ENCODE measurements at places on chromosomes 5 and 9.

- no peak for DNase-seq
These were observed 63.9 kb downstream of the PCDH1 start for GRCh38 chr5:141814064-141814964.

DNA sequence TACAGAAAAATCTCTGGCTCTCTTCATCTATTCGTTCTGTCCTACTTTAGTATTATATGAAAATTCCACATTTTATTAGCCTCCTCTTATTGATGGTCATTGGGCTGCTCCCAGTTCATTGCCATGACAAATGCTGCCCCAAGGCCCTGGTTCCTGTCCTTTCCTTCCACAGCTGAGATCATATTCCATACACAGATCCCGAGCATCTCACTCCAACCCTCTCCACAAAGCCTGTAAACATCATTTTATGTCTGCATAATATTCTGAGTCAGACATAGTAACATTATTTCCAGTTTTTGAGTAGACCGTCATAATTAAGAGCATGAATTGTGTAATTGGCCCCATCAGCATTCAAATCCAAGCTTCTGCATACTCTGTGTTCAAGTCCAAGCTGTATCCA, 86.3 kb downstream of the MVB12B start:
- no peak for DNase-seq

GRCh38 chr5:1876660-1877064, 6.1 kb downstream of the IRX4 start:
- DNase-seq: no peak

- no peak for DNase-seq
These were observed 43.7 kb downstream of the OR2V1 start for GRCh38 chr5:181087309-181087708.

DNA sequence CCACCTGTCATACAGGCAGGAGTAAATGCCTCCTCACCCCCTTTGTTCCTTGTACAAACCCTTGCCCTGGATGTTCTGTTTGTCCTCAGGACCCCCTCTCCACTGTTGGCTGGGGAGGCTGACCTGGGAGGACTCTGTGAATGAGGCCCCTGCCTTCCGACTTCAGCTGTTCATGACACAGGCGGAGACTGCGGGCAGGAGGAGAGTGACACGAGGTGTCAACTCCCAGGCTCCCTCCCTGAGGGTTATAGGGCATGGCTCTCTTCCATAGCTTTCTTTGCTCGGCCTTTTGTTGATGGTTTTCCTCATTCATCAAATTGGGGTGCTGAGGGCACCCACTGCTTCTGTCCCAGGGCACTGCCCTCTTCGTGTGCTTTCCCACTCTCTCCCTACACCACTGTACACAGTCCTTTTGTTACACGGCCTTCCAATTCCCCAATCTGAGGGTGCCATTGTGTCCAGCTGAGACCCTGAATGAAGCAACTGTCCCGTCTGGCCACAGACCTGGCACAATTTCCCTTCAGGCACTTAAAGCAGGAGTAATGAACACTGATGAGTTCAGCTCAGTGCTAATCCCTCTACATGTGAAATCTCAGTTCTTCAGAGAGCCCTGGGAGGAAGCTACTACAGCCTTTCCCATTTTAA, 33.8 kb downstream of the KCNIP1 start:
- no peak for DNase-seq

DNA sequence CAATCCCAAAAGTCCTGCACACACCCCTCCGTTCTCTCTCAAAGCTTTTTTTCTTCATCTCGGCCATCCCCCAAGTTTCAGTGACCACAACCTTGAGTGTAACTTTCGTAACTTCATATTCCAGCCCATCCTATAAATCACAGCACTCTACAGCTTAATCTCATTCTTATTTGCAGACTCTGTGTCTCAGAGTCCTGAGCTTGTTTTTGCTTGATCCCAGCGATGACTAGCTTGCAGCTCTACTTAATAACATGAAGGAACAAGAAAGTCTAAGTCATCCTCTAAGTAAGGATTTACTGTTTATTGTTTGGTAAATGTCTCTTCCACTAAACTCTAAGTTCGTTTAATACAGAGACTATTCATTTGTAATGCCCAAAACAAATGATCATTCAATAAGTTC, 2.6 kb upstream of the SPDL1 start:
- DNase-seq: no peak

- DNase-seq: no peak
These were observed 45.7 kb downstream of the PLAC8L1 start for GRCh38 chr5:146059460-146060220.

GRCh38 chr5:128192368-128192767, 108.8 kb downstream of the SLC12A2 start:
- no peak for DNase-seq

- no peak for DNase-seq
These were observed 730.0 kb downstream of the MTRR start for GRCh38 chr5:8598996-8599395.

DNA sequence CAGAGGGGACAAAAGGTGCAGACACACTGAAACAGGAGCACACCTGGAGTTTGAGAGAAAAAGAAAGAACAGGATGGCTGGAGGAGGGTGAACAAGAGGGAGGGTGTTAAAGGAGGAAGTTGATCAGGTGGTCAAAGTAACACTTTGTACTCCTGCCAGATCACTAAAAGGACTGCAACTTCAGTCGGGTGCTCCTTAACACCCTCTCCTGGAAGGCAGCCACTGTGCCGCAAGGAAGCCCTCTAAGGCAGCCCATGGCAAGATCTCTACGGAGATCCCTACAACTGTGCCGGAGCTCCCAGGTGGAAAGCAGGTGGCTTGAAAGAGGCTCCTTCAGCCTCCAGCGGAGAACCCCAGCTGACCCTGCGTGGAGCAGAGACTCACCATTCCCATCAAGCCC, 124.4 kb upstream of the MSX2 start:
- DNase-seq: no peak

GRCh38 chr9:20865347-20865746, 166.1 kb downstream of the HACD4 start:
- DNase-seq: no peak

DNA sequence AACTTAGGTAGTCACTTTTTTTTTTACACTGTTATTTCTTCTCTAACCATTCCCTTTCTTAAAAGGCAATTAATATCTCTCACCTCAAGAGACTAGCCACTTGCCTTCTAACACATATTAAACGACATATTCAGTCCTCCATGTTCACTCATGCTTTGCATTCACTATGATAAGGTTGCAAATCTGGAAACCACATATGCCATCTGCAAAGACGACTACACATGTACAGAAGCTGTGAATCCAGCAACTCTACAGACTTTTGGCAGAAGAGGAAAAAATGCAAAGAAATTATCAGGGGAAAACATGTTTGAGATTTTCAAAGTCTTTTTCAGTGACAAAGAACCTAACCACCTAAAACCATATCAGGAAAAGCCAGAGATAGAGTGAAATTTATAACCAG, 112.1 kb downstream of the EPB41L4A start:
- DNase-seq: peak; percentile 2

DNA sequence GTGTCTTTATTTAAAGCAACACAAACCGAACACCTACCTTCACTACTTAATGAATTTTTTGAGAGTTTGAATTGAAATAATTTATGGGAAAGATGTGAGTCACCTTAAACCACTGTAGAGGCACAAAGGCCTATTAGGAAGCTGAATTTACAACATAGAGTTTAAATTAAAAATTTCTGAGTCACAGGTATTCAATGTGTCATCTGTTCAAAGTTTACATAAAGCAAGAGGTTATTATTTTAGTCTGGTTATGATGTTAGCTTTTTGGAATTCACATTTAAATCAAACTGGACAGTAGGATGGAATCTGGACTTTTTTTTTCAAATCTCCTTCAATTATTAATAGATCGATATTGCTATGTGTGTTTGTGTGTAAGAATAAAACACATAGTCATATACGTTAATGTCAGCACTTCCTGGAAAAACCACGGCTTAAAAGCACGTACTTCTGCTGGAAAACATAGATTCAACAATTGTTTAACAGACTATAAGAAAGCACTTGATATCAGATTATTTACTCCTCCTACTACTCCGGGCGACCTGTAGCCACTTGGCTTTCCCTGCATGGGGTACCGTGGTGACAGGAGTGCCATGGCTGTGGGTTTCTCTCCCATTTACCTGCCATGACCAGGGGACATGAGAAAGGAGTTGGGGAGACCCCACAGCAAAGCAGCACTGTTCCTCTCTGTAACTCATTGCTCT, 638.6 kb downstream of the SEMA5A start:
- no peak for DNase-seq

- DNase-seq: no peak
These were observed 596 bp upstream of the CDC37L1 start for GRCh38 chr9:4678679-4679267.

DNA sequence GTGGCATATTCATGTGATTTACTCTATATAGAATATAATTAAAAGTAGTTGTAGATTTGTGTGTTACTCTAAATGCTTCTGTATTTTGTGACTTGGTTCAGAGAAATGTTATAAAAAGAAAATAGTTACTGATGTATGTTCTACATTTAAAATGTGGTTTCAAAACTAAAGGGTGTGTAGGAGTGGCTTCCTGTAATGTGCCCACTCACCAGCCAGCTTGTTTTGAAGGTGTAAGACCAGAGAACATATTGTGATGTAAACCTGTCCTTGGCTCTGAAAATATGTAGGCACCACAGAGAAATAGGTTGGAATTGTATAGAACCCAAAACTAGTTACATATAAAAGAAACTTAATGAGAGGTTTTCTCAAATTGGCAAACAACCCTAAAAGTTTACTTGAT, 51.2 kb upstream of the ARRDC3 start:
- DNase-seq: no peak

GRCh38 chr5:82097-82496, 9.9 kb upstream of the PLEKHG4B start:
- DNase-seq: no peak

DNA sequence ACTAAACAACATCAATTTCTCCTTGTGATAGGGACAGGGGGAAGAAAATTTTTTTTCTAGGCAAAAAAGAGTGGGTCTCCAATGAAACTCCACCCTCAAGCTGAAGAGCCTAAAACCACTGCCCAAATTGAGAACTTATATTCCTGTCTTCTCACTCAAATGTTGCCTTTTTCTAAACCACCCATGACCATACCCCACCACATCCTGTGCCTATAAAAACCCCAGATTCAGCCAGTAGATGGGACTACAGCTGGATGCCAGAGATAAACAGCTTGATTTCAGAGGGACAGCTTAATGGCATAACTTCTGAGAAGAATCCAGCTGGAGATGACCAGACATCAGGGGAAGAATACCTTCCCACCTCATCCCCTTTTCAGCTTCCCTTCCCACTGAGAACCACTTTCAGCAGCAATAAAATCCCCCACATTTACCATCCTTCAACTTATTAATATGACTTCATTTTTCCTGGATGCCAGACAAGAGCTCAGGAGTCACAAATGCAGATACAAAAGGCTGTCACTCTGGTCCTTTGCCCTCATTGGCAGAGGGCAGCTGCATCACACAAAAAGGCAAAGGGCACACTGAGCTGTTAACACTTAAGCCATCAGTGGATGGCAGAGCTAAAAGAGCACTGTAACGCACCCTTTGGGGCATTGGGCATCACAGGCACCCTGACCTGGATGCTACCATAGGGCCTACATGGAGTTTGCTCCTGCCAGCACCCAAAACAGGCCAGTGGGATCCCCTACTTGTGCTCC, 972.5 kb upstream of the CTNND2 start:
- DNase-seq: no peak

GRCh38 chr5:138844125-138844461, 31.0 kb downstream of the LRRTM2 start:
- no peak for DNase-seq

GRCh38 chr5:133612249-133612860, at the start of gene FSTL4:
Gene FSTL4 (minus strand): TSS chr5:133612541.
- no peak for DNase-seq

DNA sequence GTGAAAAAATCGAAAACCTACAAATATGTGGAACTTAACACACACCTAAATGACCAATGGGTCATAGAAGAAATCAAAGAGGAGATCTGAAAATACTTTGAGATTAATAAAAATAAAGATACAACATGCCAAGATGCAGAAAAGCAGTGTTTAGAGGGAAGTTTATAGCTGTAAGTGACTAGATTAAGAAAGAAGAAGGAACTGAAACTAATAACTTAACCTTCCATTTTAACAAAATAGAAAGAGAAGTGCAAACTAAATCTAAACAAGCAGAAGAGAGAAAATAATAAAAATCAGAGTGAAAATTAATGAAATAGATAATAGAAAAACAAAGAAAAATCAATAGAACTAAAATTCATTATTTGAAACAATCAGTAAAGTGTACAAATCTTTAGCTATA, 103.0 kb upstream of the MAMDC2 start:
- DNase-seq: no peak

DNA sequence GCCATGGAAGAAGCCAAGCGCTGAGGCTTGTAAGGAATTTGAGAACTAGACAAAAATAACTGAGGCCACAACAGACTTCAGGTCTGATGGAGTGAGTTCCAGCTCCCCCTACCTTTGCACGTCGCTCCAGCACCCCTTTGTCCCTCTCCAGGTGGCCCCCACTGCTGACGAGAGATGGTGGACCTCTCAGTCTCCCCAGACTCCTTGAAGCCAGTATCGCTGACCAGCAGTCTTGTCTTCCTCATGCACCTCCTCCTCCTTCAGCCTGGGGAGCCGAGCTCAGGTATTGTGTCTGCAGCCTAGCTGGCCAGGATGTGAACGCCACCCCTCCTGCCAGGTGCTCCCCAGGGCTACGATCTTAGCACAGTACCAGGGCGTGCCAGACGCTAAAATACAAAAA, 5.2 kb downstream of the BTNL9 start:
- no peak for DNase-seq

DNA sequence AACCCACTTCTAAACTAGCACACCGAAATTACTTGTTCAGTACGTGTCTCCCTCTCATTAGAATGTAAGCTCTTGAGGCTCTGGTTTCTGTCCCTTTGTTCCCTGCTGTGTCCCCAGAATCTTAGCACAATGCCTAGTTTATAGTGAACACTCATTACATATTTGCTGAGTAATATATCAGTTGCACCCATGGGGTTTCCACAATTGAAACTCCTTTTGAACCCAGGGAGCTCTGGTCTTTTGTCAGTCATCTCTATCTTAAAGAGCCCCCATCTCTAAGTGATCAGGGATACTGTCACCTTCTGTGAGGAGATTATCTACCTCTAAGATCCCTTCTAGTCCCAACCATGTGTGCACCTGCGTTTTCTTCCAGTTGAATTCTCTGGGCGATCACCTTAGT, 12.8 kb downstream of the CAMK4 start:
- DNase-seq: no peak
